ENCODE measurements at places on chromosomes 7 and 10. TPM values are rescaled to one million over a fixed set of nuclear protein-coding genes. Genes with fewer than 3 reads are reported as not detected.

The FEZF1 gene
- total RNA-seq = not detected

The NUTM2D gene
- 1.3 TPM for total RNA-seq

The ADARB2 gene
- not detected for total RNA-seq

The HHEX gene
- 0.38 TPM for total RNA-seq

The PDZD7 gene
- total RNA-seq = 0.66 TPM

DNA sequence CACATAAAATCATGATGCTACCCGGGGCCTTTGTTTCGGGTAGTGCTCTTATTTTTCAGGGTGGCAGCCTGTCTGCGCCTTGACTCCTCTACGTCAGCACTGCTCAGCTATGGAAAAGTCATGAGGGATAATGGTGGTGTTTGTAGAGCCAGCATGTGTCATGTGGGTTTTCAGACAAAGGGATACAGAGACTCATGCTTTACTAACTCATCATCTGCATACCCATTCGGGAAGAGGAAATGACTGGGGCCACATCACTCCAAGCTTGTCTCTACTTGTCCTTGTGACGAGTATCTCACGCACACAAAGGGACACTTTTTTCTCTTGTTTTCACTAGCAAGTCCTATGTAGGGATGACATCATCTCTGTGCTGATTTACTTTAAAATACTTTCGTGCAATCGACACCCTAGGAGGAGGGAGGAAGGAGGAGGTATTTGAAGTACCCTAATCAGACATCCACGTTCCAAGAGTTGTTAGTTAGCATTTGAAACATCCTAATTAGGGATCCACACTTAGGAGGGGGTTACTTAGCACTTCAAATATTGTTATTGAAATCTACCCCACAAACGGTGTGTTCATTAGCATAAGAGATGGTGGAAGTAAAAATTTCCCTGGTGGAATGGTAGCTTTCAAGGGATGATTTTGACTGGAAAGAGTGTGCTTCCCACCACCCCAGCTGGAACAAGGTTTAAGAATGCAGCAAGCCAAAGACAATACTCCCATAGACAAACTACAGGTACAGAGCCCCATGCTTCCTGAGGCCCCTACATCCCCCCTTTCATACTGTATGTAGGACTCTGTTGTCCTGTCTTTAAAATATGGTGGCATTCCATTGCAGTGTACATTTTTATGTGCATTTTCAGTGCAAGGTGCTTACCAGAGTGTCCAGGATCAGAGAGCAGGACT is 52.0 kb downstream of the THNSL1 start:
- peaks cover 19% of the 10 kb centered on the region for H3K27me3 ChIP-seq
- H3K27ac ChIP-seq = no peak overlapping the region
- H3K4me3 ChIP-seq = no peak overlapping the region
- H3K4me1 ChIP-seq = peaks cover 3% of the 10 kb centered on the region
- no peaks in the 10 kb centered on the region for H3K36me3 ChIP-seq

GRCh38 chr7:149866139-149866778 is 7.5 kb upstream of the ATP6V0E2 start:
- H3K4me1 ChIP-seq = peaks cover 76% of the 10 kb centered on the region
- peaks cover 17% of the 10 kb centered on the region for H3K36me3 ChIP-seq
- peak overlapping the region; percentile 56 for H3K4me3 ChIP-seq
- no peaks in the 10 kb centered on the region for H3K27me3 ChIP-seq
- peak overlapping the region; percentile 92 for H3K27ac ChIP-seq

DNA sequence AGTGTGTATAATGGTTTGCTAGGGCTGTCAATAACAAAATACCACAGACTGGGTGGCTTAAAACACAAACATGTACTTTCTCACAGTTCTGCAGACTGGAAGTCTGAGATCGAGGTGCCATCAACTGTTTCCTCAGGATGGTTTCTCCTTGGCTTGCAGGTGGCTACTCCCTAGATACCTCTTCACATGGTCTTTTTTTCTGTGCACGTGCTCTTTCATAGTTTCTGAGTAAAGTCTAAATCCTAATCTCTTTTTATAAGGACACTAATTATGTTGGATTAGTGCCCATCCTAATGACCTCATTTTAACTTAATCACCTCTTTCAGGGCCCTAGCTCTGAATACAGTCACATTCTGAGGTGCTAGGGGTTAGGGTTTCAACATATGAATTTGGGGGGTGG is 65.9 kb downstream of the AMPH start:
- no peaks in the 10 kb centered on the region for H3K4me1 ChIP-seq
- no peak overlapping the region for H3K27ac ChIP-seq
- no peak for DNase-seq
- no peak overlapping the region for H3K4me3 ChIP-seq

DNA sequence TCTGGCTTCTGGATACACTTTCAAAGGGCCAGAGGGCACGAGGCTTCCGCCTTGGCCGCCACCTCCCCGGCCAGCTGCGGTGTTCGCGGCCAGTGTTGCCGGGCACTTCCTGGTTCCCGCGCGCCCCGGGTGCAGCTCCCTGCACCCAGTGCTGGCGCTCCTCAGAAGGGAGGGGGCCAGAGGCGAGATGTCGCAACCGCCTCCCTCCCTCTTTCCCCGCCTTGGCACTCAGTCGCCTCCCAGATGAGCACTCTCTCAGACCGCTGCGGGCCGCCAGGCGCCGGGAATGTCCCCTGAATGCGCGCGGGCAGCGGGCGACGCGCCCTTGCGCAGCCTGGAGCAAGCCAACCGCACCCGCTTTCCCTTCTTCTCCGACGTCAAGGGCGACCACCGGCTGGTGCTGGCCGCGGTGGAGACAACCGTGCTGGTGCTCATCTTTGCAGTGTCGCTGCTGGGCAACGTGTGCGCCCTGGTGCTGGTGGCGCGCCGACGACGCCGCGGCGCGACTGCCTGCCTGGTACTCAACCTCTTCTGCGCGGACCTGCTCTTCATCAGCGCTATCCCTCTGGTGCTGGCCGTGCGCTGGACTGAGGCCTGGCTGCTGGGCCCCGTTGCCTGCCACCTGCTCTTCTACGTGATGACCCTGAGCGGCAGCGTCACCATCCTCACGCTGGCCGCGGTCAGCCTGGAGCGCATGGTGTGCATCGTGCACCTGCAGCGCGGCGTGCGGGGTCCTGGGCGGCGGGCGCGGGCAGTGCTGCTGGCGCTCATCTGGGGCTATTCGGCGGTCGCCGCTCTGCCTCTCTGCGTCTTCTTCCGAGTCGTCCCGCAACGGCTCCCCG is at the start of gene FFAR4:
FFAR4 (plus strand) TSS at position 231 of the 842 bp plus-strand sequence; CDS start at position 287, 56 bp downstream.
- H3K4me1 ChIP-seq = peaks cover 6% of the 10 kb centered on the region
- no peak for DNase-seq
- peaks cover 55% of the 10 kb centered on the region for H3K27me3 ChIP-seq
- H3K27ac ChIP-seq = no peak within 1 kb of the TSS
- H3K4me3 ChIP-seq = no peak within 1 kb of the TSS

DNA sequence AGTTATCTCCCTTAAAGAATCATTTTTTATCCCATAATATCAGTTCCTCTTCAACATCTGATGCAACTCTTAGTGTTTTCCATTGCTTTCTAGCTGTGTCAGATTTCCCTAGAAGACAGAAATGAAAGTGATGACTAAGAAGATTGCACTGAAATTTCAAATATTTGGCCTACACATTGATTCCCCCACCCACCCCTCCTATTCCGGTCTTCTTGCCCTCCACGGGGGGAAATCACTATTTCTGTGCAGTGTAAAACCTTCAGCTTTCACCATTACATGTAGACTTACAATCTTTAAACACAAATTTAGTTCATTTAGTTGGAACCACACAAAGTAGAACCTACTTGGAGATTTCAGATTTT is 63.7 kb upstream of the IL6 start:
- no peaks in the 10 kb centered on the region for H3K36me3 ChIP-seq
- peaks cover 24% of the 10 kb centered on the region for H3K27me3 ChIP-seq
- no peak for DNase-seq
- no peak overlapping the region for H3K4me3 ChIP-seq

DNA sequence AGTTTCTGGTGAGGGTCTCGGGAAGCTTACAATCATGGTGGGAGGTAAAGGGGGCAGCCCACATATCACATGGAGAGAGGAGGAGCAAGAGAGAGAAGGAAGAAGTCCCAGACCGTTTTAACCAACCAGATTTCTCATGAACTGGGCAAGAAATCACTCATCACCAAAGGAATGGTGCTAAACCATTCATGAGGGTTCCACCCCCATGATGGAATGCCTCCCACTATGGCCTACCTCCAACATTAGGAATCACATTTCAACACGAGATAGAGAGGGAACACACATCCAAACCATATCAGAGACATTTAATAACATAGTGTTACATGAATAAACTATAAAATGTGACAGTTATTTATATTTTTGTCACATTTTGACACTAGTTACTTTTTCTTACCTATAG is 214.8 kb upstream of the MAGI2 start:
- H3K27me3 ChIP-seq = no peaks in the 10 kb centered on the region
- no peaks in the 10 kb centered on the region for H3K4me1 ChIP-seq
- H3K4me3 ChIP-seq = no peak overlapping the region
- no peak for DNase-seq
- H3K36me3 ChIP-seq = no peaks in the 10 kb centered on the region
- H3K27ac ChIP-seq = no peak overlapping the region

DNA sequence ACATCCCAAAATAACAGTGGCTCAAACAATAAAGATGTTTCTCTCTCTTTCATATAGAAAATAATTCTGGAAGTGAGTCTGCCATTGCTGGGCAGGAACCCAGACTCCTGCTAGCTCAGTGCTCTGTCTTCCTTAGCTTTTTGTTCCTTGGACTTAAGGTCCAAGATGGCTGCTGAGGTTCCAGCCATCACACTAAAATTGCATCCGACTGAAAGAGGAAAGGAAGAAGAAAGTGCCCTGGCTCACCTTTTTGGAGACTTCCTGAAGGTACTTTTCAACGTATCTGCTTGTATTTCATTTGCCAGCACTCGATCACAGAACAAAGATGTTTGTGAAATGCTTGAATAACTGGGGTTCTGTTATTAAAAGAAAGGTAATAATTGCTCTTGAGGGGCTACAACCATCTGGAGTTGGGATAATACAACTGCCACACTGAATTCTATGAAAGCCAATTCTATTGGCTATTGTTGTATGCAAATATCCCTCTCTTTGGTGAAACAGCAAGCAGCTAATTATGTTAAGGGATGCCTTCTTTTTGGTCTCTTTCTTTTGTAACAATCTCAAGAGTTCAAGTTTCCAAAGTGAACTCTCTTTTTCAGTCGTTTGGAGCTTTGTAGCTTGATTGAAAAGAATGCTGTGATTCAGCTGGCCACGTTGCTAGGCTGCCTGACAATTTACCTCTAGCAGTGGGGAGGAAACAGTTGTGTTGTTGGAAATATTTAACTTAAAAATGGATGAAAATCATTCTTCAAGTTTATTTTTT is 83.9 kb downstream of the BAMBI start:
- DNase-seq = no peak
- no peak overlapping the region for H3K27ac ChIP-seq
- H3K27me3 ChIP-seq = peaks cover 31% of the 10 kb centered on the region
- no peak overlapping the region for H3K4me3 ChIP-seq
- H3K36me3 ChIP-seq = no peaks in the 10 kb centered on the region
- H3K4me1 ChIP-seq = no peaks in the 10 kb centered on the region

GRCh38 chr7:25391295-25391861 is 163.1 kb upstream of the NPVF start:
- no peaks in the 10 kb centered on the region for H3K4me1 ChIP-seq
- H3K27me3 ChIP-seq = peaks cover 26% of the 10 kb centered on the region
- H3K36me3 ChIP-seq = no peaks in the 10 kb centered on the region
- H3K4me3 ChIP-seq = no peak overlapping the region
- DNase-seq = no peak

All from activated naive CD8-positive, alpha-beta T cell treated with anti-CD3 and anti-CD28 coated beads for 36 hours (primary cell).